ENCODE measurements at places on chromosomes 16 and 17. TPM values are rescaled to one million over a fixed set of nuclear protein-coding genes. Genes with fewer than 3 reads are reported as not detected.

Gene LGALS9B
- not detected for total RNA-seq

Gene ASPHD1
- total RNA-seq: 11.3 TPM

Gene FADS6
- total RNA-seq: 0.73 TPM

Gene PDP2
- total RNA-seq: 37.9 TPM

Gene FOXC2
- total RNA-seq: not detected

DNA sequence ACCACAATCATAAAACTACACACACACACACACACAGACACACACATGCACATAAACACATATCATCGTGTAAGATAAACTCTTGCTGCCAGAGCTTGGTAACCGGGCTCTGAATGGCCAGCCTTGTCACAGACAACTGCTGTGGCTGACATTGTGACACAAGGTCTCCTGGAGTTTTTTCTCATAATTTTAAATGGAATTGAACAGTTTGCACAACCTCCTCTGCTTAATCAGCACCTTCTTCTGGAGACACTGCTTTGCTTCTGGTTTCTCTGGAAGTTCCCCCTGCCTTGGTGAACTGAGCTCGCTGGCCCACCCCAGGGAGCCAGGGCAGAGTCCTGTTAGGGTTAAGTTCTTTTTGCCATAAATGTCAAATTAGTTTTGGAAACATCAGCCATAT is 115.4 kb downstream of the UTP18 start:
- DNase-seq: no peak

DNA sequence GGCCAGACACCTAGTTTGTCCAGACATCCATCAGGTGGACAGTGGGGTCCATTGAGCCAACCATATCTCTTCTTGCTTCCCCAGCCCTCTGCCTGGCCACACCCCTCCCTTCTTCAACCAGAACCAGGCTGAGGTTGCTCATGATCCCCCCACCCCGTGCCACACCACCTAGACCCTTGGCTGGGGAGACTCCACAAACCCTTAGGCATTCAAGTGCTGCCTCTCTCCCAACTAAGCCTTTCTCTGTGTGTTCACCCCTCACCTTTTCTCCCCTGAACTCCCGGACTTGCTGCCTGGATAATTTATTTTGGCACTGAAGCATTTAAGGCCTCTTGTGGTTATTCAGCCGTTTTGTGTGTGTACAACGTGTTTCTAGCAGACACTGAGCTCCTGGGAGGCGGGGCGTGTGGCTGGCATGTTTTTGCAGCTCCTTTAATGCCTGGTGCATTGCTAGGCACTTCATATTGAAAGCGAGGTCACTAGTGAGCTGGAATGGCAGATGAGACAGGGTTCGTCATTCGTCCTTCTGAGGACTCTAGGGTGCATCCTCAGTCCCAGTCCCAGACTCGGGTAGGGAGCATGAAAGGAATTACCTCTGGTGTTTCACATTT is 28.7 kb downstream of the CACNA1G start:
- DNase-seq: no peak

DNA sequence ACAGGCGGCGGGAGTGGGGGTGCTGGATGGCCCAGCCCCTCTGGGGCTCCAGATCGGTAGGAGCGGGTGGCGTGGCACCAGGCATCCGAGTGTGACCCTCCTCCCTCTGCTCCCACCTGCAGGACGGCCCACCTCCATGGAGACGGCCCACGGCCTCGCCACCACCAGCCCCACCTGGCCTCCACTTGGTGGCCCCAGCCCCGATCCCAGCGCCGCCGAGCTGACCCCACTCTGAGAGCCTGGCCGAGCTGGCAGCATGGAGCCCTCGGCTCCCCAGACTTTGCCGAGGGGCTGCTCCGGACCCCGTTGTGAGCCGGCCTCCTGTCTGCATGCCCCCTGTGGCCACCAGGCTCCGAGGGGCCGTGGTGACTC is 4.7 kb upstream of the NUDT16L1 start:
- no peak for DNase-seq

DNA sequence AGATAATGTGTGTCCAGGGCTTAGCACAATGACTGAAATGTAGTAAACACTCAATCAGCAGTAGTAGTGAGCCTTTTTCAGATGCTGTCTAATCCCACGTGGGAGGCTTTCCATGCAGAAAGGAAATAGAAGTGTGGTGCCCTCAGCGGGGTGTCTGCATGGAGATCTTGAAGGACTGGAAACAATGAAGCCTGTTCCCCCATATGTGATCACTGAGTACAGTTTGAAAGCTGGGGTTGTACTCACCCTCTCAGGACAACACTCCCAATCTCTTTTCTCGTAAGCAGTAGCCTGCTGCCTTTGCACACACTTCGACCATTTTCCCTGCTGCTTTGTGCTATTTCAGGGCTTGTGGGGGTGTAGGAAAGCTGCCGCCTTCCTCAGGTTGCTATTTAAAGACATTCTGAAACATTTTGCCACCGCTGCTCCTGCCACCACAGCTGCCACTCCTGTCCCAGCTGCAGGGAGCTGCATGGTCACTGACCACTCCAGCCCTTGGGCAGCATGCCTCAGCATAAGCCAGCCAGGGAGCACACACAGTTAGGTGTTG is 40.6 kb upstream of the HAS3 start:
- peak; percentile 34 for DNase-seq

GRCh38 chr17:381941-382643 is 29.5 kb upstream of the RPH3AL start:
- DNase-seq: no peak

DNA sequence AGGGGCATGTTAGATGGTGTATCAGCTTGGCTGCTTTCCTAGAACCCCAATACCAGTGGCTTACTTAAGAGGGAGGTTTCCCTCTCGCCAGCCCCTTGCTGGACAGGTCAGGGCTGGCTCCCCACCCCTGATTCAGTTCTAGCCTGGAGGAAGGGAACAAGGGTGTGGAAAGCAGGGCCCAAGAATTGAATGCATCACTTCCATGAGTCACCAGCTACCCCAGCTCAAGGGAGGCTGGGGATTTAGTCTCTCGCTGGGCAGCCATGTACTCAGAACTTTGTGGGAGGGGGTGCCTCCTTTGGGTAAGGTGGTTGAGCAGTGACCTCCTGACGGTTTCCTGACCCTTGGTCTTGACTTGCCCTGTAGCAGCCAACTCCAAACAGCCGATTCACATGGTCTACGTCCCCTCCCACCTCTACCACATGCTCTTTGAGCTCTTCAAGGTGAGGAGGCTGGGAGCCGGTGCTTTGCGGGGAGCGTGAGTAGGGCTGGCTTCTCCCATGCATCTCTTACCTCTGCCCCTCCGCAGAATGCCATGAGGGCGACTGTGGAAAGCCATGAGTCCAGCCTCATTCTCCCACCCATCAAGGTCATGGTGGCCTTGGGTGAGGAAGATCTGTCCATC is 12.8 kb downstream of the PDK2 start:
- DNase-seq: no peak

DNA sequence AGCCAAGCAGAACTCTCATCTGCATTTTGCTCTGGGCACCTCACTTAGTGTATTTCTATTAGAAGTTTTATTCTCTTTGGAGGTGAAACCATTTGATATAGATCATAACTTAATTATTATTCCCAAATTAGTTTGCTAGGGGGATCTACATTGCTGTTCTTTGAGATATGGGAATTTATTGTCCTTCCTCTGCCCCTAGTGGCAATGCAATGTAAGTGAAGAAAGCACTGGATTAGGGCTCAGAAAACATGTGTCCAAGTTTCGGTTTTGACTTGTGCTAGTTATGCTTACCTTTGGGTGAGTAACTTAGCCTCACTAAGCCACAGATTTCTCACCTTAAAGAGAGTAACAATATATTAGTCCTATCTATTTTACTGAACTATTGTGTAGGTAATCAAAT is 2.9 kb downstream of the KRT39 start:
- DNase-seq: peak; percentile 55

GRCh38 chr16:77674888-77675287 is 47.4 kb upstream of the NUDT7 start:
- DNase-seq: no peak

Data from GM23338 (cell line).